Occipital lobe (tissue), 3 donors: ENCODE measurements at places on chromosomes 7 and 10. TPM values are rescaled to one million over a fixed set of nuclear protein-coding genes. Genes with fewer than 3 reads are reported as not detected.

- DNase-seq = no peak
These were observed 1.3 kb upstream of the NMT2 start for GRCh38 chr10:15169555-15170401.

MYO1G gene
- 0.47 TPM for total RNA-seq

SFR1 gene
- total RNA-seq = 20.1 TPM

TAS2R5 gene
- 3.4 TPM for total RNA-seq
